ENCODE measurements at places on chromosomes 1 and 21.

DNA sequence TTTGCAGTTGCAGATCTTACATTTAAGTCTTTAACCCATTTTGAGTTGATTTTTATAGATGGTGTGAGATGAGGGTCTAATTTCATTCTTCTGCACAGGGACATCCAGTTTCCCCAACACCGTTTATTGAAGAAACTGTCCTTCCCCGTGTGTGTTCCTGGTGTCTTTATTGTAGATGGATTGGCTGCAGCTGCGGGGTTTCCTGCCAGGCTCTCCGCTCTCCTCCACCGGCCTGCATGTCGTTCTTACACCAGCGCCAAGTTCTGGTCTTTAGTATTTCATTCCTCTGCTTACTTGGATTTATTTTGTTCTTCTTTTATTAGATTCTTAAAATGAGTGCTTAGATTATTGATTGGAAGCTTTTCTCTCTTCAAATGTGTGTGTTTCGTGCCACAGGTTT is 98.9 kb upstream of the COL6A1 start:
- no peak for DNase-seq

GRCh38 chr21:45054227-45054926 is 20.0 kb upstream of the ADARB1 start:
- DNase-seq, result no peak

DNA sequence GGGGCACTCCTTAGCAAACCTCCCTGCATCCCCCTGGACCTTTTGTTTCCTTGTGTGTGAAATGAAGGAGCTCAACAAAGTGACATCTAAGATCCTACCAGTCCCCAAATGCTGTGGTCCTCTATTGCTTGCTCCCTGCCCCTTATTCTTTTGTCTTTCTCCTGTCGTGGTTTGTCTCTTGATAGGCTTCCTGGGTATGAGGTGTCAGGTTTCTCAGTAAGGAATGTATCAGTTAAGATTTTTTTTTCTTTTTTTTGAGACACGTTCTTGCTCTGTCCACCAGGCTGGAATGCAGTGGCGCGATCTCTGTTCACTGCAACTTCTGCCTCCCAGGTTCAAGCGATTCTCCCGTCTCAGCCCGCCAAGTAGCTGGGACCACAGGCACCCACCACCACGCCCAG is 16.8 kb downstream of the CNIH3 start:
- DNase-seq, result no peak

DNA sequence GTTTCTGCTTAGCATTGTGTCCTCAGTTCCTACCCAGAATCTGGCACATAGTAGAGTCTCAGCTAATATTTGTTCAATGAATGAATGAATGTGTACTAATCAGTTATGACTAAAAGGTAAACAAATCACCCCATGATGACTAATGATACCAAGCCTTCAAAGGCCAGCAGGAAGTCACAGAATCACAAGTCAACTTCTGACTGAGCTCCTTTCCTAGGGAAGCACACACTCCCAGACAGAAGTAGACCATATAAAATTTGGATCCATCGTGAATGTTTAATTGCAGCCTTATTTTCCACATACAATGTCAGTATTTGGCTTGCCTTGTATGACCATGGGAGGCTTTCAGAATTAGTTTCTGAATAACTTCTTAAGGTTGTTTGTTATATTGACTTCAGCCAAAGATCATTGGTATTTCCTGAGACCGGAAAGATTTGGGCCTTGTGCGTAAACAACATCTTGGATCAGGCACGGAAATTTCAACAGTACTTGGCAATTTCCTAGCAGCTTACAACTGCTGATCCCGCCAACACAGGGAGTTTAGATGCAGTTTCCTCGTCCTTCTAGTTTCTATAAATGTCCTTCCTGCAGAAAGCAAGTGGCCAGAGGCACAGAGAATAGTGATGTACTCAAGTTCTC is 185.9 kb upstream of the ATP1B1 start:
- DNase-seq, result no peak

DNA sequence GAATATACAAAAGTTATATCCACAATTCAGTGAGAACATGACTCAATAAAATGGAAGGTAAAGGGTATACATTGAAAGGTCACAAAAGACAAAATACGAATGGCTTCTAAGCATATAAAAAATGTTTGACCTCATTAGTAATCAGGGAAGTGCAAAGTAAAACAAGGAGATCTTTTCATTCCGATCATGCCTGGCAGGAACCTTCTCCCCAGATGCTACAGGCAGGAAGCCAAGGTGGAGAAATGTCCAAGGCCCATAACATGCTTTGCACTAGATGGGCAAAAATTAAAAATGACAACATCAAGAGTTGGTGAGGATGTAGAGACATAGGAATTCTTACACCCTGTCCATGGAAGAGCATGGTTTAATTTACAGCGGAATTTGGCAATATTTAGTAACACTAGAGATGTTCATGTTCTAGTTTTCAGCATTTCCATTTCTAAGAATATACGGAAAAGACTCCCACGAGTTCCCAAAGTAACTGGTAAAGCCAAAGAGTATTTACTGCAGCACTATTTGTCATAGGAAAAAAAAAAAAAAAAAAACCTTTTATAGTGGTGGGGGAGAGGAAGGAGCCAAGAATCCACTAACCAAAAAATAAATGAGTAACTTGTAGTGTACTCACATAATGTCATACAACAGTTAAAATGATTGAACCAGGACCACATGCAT is 184.5 kb upstream of the KAZN start:
- no peak for DNase-seq

- no peak for DNase-seq
Observed at GRCh38 chr1:39021426-39021825, 4.7 kb upstream of the NDUFS5 start.

Data from stimulated activated CD8-positive, alpha-beta memory T cell treated with anti-CD3 and anti-CD28 coated beads, Interleukin-7, amount 100 ng/mL, for 48 hours (primary cell).